Mammary epithelial cell (primary cell): ENCODE measurements at places on chromosomes 4 and X. TPM values are rescaled to one million over a fixed set of nuclear protein-coding genes. Genes with fewer than 3 reads are reported as not detected.
A peak's percentile ranks its signal among the peaks of the same experiment; 100 is the strongest.

DNA sequence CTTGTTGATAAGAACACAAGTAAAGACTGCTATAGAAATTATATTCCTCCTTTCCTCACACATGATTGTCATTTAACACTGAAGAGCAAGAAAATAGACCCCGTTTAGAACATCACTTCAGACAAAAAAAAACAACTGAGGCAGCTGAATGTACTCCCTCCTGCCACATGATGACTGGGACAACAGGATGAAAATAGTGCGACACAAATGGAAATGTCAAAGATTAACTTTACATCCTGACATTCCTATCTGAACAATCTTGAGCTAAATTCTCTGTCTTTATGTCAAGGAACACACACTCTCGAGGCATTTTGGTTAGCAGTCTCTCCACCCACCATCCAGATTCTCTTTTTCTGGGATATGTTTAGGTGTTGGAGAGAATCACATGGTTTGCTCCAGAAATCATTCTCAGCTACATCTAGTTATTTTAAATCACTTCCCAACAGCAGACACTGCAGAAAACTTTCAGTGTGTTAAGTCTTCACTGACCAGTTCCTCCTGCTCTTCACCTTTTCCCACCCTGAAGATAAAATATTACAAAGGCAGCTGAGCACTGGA lies 16.3 kb upstream of the KCNIP4 start:
- no peak for DNase-seq

- peak; percentile 46 for DNase-seq
These were observed 167.4 kb downstream of the COL4A6 start for GRCh38 chrX:108270739-108271396.

GRCh38 chrX:111340054-111340453 lies 69.8 kb upstream of the CAPN6 start:
- DNase-seq = peak; percentile 29

ATP7A gene
- 1.9 TPM for polyA plus RNA-seq

DNA sequence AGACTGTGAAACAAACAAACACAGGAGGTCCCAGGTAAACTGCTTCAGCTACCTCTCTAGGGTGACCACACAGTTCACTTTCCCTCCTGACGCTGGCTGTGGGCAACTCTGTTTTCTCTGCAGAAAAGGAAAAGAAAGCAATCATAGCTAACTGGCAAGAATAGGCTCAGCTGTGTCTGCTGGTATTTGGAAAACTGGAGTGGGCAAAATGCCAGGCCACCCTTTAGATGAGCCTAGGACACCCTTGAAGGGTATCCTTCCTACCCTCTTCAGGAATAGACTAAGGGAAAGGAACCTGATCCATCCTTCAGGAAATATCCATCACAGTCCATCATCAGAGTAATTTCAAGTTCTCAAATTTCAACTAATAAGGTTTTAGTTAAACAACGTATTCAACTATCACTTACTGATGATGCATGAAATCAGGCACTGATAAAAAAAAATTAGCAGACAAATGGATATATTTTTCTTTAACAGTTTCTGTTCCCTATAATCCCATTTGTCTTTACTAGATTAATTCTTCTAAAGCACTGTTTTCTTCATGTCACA lies 60.9 kb downstream of the CAMK2D start:
- DNase-seq = no peak

DAPP1 gene
- 18.3 TPM for polyA plus RNA-seq

GRCh38 chr4:48639807-48640206 lies 140.3 kb downstream of the FRYL start:
- no peak for DNase-seq

GRCh38 chrX:11543249-11543648 lies 122.5 kb downstream of the ARHGAP6 start:
- no peak for DNase-seq

- no peak for DNase-seq
These were observed 9.6 kb downstream of the PSAPL1 start for GRCh38 chr4:7425124-7425523.

- no peak for DNase-seq
These were observed 59.3 kb downstream of the ADRA2C start for GRCh38 chr4:3825530-3825929.

GRCh38 chrX:13854003-13854402 lies 37.1 kb upstream of the GPM6B start:
- DNase-seq = no peak

- DNase-seq = peak; percentile 73
These were observed 8.1 kb downstream of the RIPPLY1 start for GRCh38 chrX:106894978-106895452.

DNA sequence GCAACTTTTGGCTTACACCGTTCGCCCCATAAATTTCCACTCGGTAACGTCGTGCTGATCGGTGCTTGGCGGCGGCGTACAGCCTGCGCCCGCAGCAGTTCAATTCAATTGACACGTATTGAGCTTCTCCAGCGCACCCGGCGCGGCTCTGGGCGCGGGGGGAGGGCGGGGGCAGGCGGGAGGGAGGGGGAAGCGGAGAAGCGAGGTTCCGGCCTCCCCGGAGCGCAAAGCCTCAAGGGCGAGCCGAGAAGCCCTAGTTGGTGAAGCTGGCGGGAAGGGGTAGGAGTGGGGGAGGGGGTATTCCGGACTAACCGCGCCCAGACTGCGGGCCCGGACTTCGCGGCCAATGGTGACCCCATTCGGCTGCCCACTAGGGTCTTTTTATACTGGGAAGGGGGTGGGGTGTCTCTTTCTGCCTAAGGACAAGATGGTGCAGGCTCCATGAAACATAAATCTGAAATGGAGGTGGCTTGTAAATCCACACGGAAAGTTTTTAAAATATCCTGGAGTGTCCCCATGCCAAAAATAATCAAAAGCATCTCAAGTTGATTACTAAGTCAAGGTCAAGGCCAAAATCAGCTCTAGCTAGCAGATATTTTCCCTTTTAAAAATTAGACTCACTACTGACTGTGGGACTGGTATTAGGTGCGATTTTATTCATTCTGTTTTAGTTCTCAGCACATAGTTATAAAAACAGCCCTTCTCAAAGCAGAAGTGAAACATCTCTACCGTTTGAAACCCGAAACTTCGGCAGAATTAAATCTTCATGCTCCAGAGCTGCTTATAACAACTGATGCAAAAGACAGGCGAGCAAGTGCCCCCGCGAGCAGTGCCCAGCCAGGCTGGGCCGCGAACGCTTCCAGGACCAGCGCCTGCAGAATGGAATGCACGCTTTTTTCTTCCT lies 1.5 kb upstream of the BCOR start:
- DNase-seq = no peak

DNA sequence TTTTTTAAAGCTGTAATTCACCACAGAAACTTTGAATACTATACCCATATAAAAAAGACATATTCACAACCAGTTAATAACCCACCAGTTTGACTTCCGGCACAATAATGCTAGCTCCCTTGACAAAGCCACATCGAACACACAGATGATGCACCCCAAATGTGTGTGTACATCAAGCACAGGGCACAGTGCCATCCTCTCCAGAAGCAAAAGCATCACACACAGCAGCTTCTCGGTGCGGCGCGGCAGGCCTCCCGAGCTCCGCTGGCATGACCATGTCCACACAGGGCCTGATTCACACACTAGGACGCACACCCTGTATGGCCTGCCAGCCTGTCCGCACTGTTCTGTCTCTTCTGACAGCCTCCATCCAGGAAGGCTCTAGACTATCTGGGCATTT lies 88.0 kb downstream of the LEF1 start:
- DNase-seq = no peak

- peak; percentile 33 for DNase-seq
These were observed 4.3 kb downstream of the BLOC1S4 start for GRCh38 chr4:6720202-6720699.

DNA sequence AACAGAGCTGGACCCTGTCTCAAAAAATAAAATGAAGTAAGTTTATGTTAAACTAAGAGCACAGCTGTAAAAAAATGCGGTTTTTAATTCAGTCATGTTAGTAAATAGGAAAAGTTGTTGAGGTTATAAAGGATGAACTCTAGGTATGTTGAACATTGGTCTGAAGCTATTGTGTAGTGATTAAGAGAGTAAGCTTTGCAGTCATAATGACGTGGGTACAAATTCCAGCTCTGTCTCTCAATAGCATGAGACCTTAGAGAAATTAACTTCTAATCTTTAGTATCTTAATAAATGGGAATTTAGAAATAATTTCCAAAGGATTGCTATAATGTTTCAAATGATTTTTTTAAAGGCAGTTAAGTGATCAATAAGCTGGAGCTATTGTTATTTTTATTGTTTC lies 2.9 kb upstream of the YTHDC1 start:
- DNase-seq = no peak

DNA sequence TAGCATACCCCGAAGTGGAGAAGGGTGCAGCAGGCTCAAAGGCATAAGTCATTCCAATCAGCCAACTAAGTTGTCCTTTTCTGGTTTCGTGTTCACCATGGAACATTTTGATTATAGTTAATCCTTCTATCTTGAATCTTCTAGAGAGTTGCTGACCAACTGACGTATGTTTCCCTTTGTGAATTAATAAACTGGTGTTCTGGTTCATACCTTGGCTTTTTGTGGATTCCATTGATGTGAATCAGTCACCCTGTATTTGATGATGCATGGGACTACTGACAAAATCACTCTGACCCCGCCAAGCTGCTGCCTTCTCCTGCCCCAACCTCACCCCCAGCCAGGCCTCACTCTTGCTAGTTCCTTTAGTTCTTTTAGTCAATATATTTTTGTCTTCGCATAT lies 32.7 kb downstream of the F9 start:
- DNase-seq = peak; percentile 17

GRCh38 chr4:67275179-67275750 lies 270.0 kb downstream of the CENPC start:
- no peak for DNase-seq

P2RY8 gene
- not detected for polyA plus RNA-seq

DNA sequence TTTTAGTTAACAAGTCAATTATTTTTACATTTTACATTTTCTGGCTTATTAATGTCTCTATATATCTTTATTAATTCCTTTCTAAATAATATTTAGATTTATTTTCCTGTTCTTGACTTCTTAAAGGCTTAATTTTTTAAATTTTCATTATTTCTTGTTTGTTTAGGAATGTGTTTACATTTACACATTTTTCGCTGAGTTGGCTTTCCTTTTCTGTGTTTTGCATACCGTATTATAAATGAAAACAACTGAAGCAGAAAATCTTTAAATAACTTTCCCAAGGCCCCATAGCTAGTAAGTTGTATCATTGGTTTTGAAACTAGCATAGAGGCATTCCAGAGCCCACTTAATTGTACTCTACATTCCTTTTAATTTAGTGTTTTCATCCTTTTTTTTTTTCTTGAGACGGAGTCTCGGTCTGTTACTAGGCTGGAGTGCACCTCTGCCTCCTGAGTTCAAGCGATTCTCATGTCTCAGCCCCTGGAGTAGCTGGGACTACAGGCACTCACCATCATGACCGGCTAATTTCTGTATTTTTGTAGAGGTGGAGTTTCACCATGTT lies 261.6 kb downstream of the IQCM start:
- DNase-seq = no peak

TREX2 gene
- 1.0 TPM for polyA plus RNA-seq

TKTL1 gene
- not detected for polyA plus RNA-seq

- no peak for DNase-seq
These were observed 30.2 kb upstream of the WFS1 start for GRCh38 chr4:6239486-6239885.

DNA sequence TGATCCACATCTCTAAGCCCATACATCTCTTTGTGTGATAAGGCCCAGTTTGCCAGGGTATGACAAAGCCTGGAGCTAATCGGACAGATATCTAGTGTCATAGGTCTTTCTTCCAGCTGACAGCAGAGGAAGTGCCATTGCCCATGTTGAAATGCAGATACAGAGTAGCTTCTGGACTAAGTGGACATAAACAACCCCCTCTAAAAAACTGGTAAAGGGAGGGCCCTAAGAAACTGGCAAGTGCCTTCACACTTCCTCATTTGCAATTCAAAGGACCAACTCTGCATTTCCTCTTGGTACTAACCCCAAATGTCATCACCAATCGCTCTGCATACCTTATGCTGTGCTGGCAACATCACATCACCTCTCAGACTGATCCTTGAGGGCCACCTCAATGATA lies 20.8 kb downstream of the ARHGEF6 start:
- DNase-seq = no peak

DNA sequence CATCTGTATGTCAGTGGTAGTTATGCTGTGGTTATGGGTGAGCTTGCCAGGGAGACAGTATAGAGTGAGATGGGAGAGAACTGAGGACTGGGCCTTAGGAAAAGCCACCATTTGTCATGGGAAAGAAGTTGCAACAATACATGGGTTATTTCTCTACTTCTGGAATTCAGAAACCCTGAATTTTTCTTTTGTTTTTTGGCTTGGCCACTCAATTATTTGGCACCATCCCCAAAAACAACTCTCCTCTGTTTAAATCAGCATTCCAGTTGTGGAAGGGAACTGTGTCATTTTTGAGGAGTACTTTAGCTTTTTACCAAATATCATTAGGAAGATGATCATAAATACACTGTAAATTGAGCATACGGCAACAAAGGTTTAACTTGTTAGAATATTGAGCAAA lies 41.1 kb upstream of the ACSL4 start:
- DNase-seq = no peak

ADAMTS3 gene
- 0.10 TPM for polyA plus RNA-seq

DNA sequence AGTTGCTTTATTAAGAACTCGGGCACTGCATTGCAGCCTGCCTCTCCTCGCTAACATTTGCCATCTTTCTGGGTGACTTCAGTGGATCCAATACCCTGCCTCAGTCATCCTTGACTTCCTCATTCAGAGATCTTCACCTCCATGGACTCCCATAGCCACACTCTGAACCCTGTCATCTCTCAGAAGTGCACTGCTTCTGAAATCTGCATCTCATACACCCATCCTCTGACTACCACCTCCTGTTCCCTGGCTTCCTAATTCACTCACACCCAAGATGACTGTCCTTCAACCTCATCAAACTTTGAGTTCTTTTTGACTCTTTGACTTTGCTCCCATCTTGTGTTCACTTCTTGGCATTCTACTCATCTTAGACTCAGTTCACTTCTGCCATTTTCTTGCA lies 25.3 kb upstream of the CYBB start:
- DNase-seq = no peak

DNA sequence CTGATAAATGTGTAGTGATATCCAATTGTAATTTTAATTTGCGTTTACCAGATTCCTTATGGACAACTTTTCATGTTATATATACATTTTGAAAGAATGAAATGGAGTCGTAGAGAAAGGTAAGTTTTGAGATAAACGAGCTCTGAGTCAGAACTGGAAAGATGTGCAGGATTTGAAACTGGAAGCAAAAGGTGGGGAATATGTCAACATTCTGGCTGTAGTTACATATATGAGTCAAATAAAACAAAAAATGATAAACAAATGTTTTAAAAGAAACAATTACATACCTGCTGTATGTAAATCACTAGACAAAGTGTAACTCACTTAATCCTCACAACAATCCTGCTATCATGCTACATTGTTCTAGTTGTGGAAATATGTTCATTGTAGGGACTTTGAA lies 84.0 kb downstream of the LPAR4 start:
- DNase-seq = no peak

CLDN22 gene
- polyA plus RNA-seq = not detected

- DNase-seq = no peak
These were observed 492.5 kb downstream of the GALNTL6 start for GRCh38 chr4:172305698-172306097.
